ENCODE measurements at places on chromosomes 7 and 10. TPM values are rescaled to one million over a fixed set of nuclear protein-coding genes. Genes with fewer than 3 reads are reported as not detected.

KCND2 gene
- total RNA-seq: not detected

SYT15 gene
- total RNA-seq: 1.6 TPM

HABP2 gene
- not detected for total RNA-seq

OR13A1 gene
- total RNA-seq: 0.29 TPM

EPO gene
- not detected for total RNA-seq

PRF1 gene
- total RNA-seq: 16.8 TPM

KLF14 gene
- not detected for total RNA-seq

SEMA4G gene
- total RNA-seq: 2.0 TPM

CNPY4 gene
- total RNA-seq: 99.0 TPM

GRCh38 chr7:17367502-17367901 is 69.0 kb downstream of the AHR start:
- no peak for DNase-seq

DNA sequence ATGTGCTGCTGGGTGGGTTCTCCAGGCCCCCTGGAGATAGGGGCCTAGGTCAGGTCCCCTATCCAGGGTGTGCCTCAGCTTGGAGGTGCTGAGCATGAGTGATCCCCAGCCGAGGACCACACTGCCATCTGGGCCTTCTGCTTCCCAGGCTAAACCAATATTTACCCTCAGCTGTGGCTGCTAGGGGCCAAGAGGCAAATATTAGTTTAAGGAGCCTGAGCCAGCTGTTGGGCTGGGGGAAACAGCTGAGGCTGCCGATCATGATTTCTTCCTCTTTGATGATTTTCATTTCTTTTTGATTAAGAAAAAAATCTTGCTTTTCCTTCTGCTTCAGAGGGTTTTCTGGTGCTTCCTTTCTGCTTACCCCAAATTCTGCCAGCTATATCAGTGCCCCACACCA is 83.4 kb downstream of the NEURL1 start:
- DNase-seq: no peak

DNA sequence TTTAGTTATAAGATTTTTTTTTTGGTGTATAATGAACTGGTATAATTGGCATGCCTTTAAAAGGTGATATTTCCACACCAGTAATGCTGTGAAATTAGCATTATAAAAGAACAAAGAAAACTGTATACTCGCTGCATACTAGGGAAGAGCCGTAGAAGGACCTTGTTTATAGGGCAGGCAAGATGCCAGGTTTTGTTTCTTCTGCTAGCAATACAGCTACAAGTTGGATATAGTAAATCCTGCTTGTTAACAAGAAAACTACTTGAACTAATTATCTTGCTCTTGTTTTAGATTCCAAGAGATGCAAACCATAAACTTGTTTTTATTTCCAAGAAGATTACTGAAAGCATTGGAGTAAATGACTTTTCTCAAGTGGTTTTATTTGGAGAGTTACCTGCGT is 1.9 kb downstream of the DNAH11 start:
- DNase-seq: no peak

- DNase-seq: no peak
Observed at GRCh38 chr7:69645683-69646082, 47.4 kb downstream of the AUTS2 start.

- no peak for DNase-seq
Observed at GRCh38 chr10:127534074-127534473, 15.0 kb upstream of the NPS start.

- no peak for DNase-seq
Observed at GRCh38 chr10:86071145-86071544, 295.4 kb downstream of the GRID1 start.

DNA sequence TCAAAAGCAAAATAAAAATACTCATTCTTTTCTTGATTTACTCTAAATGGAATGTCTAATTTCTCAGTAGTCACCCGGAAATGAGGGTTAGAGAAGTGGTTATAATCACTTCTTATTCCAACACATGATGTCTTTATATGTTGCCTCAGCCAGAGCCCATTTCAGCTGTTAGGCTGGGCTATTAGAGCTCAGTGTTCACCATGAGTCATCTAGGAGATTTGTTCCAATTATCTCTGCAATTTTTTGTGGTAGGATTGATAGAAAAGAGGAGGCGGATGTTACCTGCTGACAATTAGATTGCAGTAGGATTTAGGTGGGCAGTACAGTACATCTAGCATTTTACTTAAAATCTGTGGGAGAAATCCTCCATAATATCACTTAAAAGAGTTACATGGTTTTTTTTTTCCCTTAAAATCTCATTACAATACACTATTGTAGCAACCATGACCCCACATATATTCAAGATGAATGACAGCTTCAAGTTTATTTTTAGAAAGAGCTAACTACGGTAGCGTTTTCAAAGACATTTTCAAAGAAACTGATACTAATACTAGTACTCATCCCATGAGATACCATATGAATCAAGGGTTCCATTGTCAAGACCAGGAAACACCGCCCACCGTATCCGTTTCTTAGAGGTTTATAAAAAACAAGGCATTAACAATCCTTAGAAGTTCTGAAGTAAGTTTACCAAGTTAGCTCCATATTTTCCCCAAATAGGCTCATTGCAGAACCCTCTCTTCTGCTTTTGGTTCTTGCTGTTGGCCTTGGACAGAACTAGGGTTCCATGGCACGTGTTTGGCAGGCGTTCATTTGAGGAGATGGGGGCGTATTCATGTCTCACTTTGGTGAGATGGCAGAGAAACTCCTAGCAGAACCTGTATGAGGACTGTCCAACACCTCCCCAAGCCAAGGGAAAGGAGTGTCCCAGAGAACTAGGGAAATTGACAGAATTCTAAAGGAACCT is 10.4 kb downstream of the CPA2 start:
- DNase-seq: no peak

Measured in naive thymus-derived CD8-positive, alpha-beta T cell (primary cell).